Body of pancreas (tissue), 4 donors: ENCODE measurements at places on chromosomes 1 and 21.

GRCh38 chr1:166814611-166815010 is 24.7 kb upstream of the POGK start:
- DNase-seq, result no peak

DNA sequence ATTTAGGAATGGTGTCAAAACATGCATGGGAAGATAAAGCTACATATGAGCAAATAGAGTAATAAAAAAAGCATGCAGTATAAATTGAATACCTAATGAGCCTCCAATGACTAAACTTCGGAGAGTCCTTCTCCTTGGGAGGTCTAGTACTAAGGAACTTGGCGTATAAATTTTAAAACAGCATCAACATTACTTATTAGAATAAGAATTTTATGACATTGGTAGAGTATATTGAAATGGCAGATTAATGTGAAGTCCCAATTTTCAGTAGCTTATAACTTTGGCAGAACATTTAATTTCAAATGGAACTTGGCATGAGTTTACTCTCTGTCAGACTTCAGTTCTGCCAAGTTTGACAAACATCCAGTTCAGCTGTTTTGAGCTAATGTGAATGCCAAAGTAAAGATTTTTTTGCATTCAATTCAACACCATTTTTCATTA is 104.7 kb upstream of the RGS18 start:
- no peak for DNase-seq

- DNase-seq, result no peak
These were observed 999.5 kb downstream of the NCAM2 start for GRCh38 chr21:21997390-21998333.

- peak; percentile 53 for DNase-seq
These were observed 16.6 kb upstream of the ZSCAN20 start for GRCh38 chr1:33455539-33456501.

- DNase-seq, result no peak
These were observed 145.7 kb upstream of the PKN2 start for GRCh38 chr1:88538222-88538899.

DNA sequence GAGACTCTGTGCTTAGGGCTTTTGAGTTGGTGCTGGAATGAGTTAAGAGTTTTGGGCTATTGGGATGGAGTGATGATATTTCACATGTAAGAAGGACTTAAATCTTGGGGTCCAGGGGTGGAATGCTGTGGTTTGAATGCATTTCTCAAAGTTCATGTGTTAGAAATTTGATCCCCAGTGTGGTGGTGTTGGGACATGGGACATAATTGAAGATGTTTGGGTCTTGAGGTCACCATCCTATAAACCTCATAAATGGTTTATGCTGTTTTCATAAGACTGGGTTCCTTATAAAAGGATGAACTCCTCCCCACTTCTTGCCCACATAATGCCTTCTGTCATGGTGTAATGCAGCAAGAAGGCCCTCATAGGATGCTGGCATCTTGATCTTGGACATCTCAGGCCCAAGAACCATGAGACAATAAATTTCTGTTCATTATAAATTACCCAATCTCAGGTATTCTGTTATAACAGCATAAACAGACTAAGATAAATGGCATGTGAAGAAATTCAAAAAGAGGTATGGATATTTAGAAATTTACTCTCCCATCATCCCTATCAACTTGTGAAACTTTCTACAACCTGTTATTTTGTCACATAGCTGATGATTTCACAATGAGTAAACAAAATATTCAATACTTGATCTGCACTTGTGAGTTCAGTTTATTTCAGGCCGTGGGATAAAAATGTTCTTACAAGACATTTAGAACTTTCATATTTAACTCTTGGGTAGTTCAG is 48.0 kb upstream of the NEK7 start:
- DNase-seq, result no peak

- DNase-seq, result no peak
These were observed 6.5 kb upstream of the TFF2 start for GRCh38 chr21:42357307-42357706.
